ENCODE measurements at places on chromosomes 11 and 22. TPM values are rescaled to one million over a fixed set of nuclear protein-coding genes. Genes with fewer than 3 reads are reported as not detected.

- peaks cover 15% of the 10 kb centered on the region for H3K4me1 ChIP-seq
- no peak for DNase-seq
- H3K36me3 ChIP-seq: peaks cover 2% of the 10 kb centered on the region
- H3K27me3 ChIP-seq: no peaks in the 10 kb centered on the region
- no peak overlapping the region for H3K27ac ChIP-seq
Observed at GRCh38 chr22:26711205-26711963, 54.0 kb downstream of the MIAT start.

GRCh38 chr11:45365961-45366618 is 79.9 kb upstream of the SYT13 start:
- H3K27ac ChIP-seq: no peak overlapping the region
- peaks cover 3% of the 10 kb centered on the region for H3K4me1 ChIP-seq
- no peak overlapping the region for H3K4me3 ChIP-seq
- peaks cover 43% of the 10 kb centered on the region for H3K27me3 ChIP-seq
- H3K36me3 ChIP-seq: peaks cover 2% of the 10 kb centered on the region

DNA sequence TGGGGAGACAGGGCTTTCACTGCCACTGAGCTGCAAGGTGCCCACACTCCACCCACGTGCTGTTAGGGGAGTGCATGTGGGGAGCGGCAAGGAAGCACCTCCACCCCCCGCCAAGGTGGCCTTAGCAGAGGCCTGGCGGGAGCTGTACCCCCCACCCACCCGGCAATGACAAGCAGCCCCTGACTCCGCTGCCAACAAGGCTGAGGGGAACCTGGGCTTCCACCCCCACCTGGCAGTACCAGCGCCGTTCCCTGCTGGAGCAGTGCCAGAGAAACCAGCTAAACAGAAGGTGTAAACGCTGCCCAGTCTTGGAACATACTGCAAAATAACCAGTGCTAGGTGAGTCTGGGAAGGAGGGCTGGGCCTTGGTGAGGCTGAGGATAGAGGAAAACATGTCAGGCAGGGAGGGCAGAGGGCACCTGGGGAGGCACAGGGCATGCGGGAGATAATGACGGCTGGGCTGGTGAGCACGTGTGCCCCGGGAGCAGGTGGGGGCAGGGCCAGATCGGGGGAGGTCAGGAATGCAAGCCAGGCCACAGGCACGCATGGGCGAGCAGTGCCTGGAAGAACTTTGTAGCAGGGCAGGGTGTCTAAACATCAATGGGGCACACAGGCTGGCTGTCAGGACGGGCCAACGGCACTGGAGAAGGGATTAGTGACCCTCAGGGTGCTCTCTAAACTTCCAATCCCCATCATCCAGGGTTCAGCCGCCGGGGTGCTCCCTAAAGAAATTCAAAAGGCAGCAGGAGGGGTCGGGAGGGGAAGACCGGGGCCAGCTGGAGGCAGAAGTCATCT is 6.6 kb downstream of the CERK start:
- H3K27me3 ChIP-seq: no peaks in the 10 kb centered on the region
- no peaks in the 10 kb centered on the region for H3K36me3 ChIP-seq
- no peak for DNase-seq
- peaks cover 58% of the 10 kb centered on the region for H3K4me1 ChIP-seq
- H3K4me3 ChIP-seq: no peak overlapping the region
- H3K27ac ChIP-seq: peak overlapping the region; percentile 25

GRCh38 chr11:122843281-122844141 is 5.2 kb downstream of the CRTAM start:
- peaks cover 67% of the 10 kb centered on the region for H3K4me1 ChIP-seq
- peak overlapping the region; percentile 84 for H3K4me3 ChIP-seq
- no peaks in the 10 kb centered on the region for H3K36me3 ChIP-seq

Gene MUC5AC
- not detected for total RNA-seq

Gene SLC37A2
- 1.0 TPM for total RNA-seq

Gene PHF21B
- 0.83 TPM for total RNA-seq

Gene IL17REL
- 1.1 TPM for total RNA-seq

Gene SLC15A3
- 4.1 TPM for total RNA-seq

Gene VEGFB
- total RNA-seq: 67.3 TPM

Gene ROM1
- total RNA-seq: 6.7 TPM

Gene OR5B21
- 0.35 TPM for total RNA-seq
